Stimulated activated CD8-positive, alpha-beta memory T cell treated with anti-CD3 and anti-CD28 coated beads, Interleukin-2, amount 100 ng/mL, for 1 hour (primary cell): ENCODE measurements at places on chromosomes 16 and 17.

DNA sequence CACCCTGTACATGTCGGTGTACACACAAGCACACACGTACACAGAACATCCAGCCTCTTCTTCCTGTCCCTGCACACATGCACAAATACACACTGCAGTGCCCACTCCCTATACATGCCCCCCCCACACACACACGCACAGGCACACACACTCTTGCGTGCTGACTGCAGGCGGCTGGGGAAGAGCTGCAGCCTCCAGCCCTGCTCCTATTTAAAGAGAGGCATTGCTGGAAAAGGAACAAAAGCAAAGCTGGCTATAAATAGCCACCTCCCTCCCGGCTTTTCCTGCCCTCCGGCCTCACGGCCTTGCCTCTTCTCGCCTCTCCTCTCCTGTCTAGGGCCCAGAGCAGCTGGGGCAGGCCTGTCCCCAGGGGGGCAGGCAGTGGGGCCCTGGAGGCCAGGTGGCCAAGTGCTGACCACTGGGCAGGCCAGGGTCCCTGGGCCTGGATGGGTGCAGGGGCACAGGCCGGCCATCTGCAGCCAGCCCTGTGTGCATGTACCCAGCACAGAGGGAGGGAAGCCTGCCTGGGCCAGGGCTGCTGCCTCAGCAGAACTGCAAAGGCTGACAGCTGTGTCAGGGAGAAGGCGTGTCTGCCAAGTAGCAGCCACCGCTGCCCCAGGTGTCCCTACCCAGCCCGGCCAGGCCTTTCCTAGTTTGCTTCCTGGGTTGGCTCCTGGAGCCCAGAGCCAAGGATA, 25.4 kb downstream of the RTN4RL1 start:
- no peak for DNase-seq

GRCh38 chr17:58084317-58084981, 1.2 kb downstream of the DYNLL2 start:
- no peak for DNase-seq

DNA sequence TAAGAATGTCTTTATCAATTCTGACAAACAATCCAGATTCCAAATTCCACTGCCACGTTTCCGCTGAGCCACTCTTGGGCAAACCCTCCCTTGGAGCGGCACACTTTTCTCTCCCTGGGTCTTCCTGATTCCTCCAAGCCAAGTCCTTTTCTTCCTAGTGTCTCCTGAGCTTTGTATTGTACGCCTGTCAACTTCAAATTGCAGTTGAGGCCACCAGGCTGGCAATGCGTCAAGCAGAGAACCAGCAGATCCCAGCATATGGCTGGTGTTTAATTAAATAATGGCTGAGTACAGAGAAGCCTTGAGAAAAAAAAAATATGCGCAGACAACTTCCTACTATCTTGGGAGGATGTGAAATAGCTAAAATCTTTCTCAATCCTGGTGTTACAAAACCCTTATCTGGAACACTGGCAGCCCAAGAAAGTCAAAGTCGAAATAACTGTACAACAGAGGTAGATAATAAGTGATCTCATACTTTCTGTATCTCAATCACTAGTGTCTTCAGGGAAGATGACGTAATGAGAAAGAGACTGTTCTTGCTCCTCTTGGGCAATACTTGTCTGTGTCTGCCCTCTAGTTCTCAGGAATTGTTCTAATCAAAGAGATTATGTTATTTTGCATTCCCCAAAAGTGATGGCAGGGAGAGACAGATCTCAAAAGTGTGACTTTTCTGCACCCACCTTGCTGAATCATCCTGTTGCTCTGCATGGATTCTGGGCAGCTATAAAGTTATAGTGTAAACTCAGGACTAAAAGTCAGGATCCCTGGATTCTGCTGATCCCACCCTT, 15.0 kb downstream of the SMIM36 start:
- no peak for DNase-seq

DNA sequence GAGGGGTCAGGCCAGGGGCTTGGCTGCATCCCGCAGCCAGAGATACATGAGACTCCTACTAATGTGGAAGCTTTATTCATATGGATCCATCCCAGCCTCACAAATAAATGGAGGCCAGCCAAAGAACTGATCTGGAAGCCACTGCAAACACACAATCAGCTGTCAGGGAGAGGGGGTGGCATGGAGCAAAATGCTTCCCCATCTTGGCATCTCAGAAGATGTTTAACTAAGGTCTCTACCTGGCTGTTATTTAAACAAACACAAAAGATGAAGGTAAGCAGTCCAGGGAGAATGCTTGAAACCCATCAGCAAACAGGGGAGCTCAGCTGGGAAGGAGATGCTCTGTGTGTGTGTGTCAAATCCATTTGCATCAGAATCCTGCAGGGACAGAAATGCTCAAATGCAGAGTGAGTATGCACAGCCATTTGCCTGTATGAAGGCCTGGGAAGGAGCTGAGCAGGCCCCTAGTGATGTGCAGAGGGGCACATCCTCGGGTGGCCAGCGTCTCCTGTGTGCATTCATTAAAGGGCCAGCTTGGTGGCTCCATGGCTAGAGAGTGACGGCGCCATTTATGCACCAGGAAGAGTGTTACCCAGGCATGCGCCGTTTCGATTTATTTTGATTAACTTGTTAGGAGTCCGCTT, 34.2 kb upstream of the IRX3 start:
- no peak for DNase-seq

DNA sequence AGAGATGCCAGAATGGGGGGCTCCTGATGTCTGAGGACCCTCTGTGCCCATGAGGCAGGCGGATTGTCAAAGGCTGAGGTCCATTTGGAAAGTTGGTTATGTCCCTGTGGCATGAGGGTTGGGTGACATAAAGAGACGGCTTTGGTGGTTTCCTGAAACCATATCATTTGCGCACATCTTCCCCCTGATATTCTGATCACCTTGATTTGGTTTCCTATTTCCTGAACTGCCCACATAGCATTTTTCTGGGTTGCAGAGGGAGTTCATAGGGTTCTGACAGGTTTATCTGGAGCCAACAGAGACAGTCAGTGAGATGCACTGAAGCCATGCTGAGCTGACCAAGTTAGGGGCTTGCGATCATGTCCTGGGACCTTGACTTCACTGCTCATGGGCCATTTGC, 15.7 kb upstream of the RNF222 start:
- no peak for DNase-seq

DNA sequence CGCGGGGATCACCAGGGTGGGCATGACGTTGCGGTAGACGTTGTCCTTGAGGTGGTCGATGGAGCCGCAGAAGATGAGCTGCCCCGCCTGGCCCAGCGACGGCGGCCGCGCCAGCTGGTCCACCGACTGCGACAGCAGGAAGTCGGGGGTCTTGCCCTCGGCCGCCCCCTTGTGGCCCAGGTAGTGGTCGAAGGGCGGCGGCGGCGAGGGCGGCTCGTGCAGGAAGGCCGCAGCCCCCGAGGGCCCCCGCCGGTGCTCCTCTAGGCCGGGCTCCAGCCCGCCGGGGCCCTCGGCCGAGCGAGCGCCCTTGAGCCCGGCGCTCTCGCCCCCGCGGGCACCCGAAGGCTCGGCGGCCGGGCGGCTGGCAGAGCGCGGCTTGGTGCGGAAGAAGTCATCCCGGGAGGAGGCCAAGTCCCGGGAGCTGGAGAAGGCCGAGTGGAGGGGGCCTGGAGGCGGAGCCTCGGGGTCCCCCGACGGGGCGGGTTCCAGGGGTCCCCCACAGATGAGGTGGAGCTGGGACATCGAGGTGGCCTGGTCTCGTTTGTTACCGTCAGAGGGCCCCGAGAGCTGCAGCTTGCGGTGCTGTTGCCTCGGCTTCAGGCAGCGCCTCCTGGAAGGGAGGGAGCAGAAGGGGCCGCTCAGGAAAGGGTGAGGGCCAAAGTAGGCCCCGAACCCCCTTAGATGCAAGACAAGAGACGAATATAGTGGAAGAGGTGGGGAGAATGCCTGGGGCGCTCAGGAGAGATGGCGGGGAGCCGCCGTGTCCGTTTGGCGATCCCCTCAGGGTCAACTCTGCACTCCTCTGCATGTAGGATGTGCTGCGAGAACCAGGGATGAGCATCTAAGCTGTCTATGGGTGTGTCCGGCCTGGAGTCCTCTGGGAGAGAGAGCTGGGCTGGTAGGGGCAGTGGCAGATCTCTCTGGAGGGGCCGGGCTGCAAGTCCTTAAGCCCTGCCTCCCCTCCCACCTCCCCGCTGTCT, 8.8 kb downstream of the FAM171A2 start:
- DNase-seq: no peak

DNA sequence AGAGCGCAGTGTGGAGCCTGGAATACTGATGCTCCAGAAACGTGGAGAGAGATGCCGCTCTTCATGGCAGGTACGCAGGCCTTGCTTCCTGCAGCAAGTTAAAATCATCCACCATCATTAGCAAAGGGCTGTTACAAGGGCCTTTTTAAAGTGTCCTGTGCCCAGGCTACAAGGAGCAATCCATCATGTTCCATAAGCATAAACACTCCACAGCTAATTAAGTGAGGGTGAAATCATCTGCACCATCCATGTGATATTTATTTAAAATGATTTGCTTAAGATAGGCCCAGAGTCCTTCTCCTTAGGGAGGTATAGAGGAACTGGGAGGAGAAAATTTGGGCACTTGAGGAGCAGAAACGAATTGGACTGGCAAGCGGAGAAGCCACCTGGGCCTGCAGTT, 372.1 kb downstream of the XYLT1 start:
- DNase-seq: no peak

- no peak for DNase-seq
Observed at GRCh38 chr17:65656390-65657250, 95.2 kb upstream of the AXIN2 start.

GRCh38 chr17:43787728-43788127, 7.5 kb downstream of the CFAP97D1 start:
- no peak for DNase-seq

- DNase-seq: no peak
Observed at GRCh38 chr17:57210972-57211411, 45.3 kb upstream of the MSI2 start.

DNA sequence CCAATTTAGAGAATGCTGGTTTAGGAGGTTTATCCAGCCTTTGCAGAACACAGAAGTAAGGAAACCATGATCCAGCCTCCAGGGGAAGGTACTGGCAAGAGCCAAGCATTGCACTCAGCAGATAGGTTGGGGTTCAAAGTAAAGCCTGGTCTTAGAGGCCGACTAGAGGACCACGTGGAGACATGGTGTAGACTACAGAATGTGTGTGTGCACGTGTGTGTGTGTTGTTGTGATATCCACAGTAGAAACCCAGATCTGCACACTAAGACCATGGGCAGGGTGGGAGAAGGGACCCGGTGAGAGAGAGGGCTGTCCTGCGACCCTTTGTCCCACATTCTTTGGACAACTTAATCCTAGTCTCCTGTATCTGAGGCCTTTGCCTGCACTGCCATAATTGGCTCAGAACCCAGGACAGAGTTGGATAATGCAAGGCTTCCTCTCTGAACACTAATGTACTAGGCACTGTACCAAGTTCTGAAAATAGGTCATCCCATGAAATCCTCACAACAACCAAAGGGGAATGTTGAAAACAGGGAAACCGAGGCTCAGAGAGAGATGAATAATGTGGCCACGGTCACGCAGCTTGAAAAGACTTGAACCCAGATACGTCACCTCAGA, 325.1 kb upstream of the HSBP1 start:
- DNase-seq: no peak

- DNase-seq: no peak
Observed at GRCh38 chr17:13003454-13003851, 14.4 kb downstream of the ELAC2 start.

- peak; percentile 89 for DNase-seq
Observed at GRCh38 chr16:2867987-2868789, 10.2 kb upstream of the PRSS22 start.

- DNase-seq: no peak
Observed at GRCh38 chr16:54174201-54174600, 112.4 kb downstream of the IRX3 start.

GRCh38 chr17:83155128-83156121, 76.0 kb downstream of the METRNL start:
- no peak for DNase-seq

GRCh38 chr16:54312502-54312991, 26.0 kb upstream of the IRX3 start:
- no peak for DNase-seq

GRCh38 chr16:583815-584591, 5.9 kb upstream of the RAB40C start:
- DNase-seq: no peak

GRCh38 chr17:5514976-5515375, 28.6 kb downstream of the MIS12 start:
- DNase-seq: no peak

GRCh38 chr17:79669861-79670260, 59.0 kb upstream of the RBFOX3 start:
- DNase-seq: no peak

- DNase-seq: no peak
Observed at GRCh38 chr16:47848421-47849109, 307.2 kb downstream of the ABCC12 start.

- DNase-seq: no peak
Observed at GRCh38 chr17:28906706-28907438, 4.0 kb upstream of the DHRS13 start.

- no peak for DNase-seq
Observed at GRCh38 chr16:71924710-71925109, 29.4 kb downstream of the IST1 start.

DNA sequence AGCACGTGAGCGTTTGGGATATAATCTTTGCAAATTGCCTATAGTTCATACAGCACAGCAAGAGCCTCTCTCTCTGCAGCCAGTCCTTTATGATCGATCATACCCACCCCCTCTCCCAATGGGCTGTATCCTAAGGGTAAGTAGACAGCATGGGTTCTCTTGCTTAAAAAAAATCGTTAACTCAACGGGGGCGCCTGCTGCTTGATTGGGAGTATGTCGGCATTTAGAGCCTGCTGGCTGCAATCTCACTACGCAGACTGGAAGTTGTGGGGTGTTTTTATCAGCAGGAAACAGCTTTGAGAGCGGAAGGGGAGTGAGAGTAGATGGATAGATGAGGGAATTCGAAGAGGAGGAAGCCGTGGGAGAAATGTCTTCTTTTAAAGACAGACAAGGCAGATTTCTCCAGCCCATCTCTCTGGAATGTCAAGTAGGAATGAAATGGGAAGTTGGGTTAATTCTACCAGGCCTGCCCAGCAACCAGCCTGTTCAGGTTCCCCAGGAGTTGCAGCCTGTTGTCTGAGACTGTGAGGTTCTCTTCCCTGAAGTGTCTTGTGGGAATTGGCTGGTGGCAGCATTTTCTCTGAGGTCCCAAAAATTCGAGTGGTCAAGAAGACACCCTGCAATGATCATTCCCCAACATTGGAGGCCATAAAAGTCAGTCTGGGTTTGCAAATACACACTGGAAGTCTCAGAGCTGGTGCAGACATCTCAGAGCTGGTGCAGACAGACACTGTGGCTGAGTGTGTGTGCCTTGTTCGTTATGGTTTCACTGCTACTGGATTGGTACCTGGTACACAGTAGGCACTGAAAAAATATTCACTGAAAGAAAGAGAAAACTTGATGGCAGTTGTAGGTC, 65.6 kb downstream of the PRKCB start:
- DNase-seq: no peak

- no peak for DNase-seq
Observed at GRCh38 chr16:72873853-72874252, 174.1 kb downstream of the ZFHX3 start.

- DNase-seq: no peak
Observed at GRCh38 chr16:85616607-85617321, 3.6 kb downstream of the GSE1 start.
